ENCODE measurements at places on chromosomes 7 and 10.

GRCh38 chr7:82980130-82980788 lies 182.4 kb downstream of the PCLO start:
- DNase-seq: no peak

DNA sequence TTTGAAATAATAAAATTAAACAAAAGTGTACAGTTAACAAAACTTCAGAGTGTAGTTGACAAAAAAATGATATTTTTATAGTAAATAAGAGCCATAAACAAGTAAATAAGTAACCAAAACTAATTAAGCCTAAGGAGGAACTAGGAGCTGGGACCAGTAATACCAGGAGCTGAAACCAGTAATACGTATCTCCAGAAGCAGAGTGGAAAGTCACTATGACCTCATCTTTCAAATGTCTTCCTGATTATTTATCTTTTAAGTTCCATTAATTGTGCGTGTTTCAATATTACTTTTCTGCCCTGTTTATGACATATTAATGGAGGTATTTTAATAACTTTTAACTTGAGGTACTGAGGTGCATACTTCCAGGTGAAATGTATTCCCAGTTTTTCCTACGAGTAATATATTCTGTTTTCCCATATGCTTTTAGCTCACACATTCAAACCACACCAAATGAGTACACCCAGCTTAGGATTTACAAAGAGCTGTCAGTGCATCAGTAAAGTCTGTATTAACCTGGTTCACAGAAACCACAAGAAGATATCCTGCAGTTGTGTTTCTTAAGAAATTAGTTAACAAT lies 283.7 kb upstream of the HGF start:
- no peak for DNase-seq

DNA sequence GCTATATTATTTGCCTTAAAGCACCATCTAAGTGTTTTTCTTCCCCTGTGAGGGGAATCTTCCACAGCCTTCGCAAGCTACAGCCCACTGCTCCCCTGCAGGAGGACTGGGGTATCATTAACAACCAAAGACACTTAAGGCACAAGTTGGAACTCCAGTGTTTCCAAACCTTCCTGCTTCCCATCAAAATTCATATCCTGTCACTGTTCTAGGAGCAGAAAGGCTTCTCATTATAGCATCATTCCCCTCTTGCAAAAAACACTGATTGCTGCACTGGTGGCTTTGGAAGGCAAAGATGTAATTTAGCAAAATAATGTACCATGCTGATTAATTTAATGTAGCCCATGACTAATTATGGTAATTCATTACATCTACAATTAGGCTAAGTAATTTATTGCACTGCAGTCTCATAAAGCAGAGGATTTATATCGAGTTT lies 207.2 kb downstream of the SKAP2 start:
- no peak for DNase-seq

GRCh38 chr10:70778267-70778924 lies 6.8 kb downstream of the TBATA start:
- no peak for DNase-seq

GRCh38 chr10:69965086-69965485 lies 87.6 kb upstream of the MACROH2A2 start:
- no peak for DNase-seq

DNA sequence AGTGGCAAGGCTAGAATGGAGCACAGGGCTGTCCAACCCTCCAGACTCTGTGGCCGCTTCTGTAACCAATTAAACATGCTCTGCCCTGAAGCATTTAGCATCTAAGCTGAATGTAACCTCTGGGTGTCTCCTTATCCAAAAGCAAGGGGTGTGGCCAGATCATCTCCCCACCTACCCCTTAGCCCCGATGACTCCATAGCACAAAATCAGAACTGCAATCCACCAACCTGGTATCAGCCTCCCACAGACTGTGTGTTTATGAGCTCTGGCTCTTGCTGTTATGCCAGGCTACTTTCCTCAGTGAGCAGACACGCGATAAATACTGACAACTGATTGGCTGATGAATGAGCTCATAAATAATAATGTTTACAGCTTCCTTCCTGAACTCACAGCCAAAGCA lies 3.2 kb downstream of the FRMD4A start:
- no peak for DNase-seq

GRCh38 chr10:482051-482501 lies 207.4 kb downstream of the DIP2C start:
- no peak for DNase-seq

GRCh38 chr7:43083106-43083505 lies 29.3 kb upstream of the HECW1 start:
- no peak for DNase-seq

DNA sequence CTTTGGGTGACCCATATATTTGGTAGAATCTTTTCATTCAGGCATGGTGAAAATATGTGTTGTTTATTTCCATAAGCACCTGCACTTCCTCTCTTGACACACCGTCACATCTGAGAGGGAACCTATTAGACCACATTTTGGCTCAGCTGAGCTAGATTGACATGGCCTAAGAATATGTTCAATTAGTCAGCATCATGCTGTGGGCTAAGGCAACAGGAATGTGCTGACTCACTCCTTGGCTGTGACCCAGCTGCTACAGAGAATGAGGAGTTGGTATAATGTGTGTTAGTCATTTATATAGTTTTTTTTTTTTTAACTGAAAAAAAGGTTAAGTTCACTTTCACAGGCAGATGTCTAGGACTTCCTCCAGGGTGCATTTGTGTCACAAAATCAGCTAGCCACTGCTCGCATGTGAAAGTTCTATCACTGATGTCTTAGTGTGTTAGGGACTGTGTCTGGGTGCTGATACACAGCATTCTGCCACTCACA lies 180.6 kb downstream of the SEMA3E start:
- DNase-seq: peak; percentile 11

GRCh38 chr7:43110791-43111535 lies 1.5 kb upstream of the HECW1 start:
- DNase-seq: no peak

- no peak for DNase-seq
Observed at GRCh38 chr10:35924759-35925158, 282.7 kb upstream of the FZD8 start.

DNA sequence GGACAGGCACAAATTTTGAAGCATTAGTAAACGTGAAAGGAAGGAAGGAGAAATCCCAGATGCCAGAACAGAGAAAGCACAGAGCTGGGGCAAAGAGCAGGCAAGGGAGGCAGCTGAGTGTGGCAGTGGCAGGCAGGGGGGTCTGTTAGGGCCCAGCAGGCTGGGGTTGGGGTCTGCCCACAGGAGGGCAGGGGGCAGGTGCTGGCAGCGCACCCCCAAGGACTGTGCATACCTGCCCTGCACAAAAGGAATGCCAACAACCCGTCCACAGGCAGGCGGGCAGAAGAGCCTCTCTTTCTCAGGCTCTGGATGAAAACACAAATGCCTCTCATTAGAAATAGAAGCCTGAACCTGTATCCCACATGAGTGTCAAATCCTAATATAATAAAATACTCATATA lies 552.3 kb downstream of the PTPRN2 start:
- no peak for DNase-seq

- DNase-seq: no peak
Observed at GRCh38 chr10:112711366-112711765, 238.7 kb upstream of the TCF7L2 start.

- DNase-seq: no peak
Observed at GRCh38 chr7:151023232-151023631, 1.1 kb downstream of the ATG9B start.

DNA sequence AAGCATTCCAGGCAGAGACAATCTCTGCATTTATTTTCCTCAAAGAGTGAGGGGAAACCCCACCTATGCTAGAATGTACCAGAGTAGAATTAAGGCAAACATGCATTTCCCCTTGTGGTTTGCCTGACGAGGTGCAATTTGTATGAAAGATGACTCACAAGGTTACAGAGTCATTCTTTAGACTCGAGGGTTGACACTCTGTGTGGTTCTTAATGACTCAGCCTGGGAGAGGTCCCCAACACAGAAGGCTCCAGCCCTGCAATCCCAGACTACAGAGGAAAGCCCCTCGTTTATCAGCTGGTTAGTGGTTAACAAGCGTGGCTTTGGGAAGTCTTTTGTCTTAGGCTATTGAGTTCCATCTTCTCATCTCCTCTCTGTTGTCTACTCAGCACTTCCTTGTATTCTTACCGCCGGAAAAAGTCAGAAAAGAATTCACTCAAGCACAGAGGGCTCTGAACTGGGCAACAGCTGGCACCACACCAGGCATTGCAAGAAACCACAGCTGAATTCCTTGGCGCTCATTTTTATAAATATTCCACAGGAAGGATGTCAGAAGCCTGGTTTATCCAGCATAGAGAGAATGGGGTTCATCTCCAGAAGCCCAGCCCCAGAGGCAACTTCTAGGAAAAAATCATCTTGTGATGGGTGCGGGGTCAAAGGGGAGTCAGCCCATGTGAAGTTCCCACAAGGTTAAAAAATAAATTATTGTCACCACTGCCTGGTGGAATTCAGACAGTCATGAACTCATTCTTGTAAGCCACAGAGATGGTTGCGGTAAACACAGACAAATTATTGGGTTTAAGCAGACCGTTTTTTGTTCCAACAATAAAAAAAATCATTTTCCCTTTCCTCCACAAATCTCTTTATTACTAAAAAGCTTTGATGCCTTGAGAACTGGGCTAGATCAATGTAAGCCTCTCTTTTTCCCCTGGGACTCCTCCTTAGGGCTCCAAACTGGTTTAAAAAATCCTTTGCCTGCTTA lies 24.5 kb upstream of the SVIL start:
- DNase-seq: no peak

DNA sequence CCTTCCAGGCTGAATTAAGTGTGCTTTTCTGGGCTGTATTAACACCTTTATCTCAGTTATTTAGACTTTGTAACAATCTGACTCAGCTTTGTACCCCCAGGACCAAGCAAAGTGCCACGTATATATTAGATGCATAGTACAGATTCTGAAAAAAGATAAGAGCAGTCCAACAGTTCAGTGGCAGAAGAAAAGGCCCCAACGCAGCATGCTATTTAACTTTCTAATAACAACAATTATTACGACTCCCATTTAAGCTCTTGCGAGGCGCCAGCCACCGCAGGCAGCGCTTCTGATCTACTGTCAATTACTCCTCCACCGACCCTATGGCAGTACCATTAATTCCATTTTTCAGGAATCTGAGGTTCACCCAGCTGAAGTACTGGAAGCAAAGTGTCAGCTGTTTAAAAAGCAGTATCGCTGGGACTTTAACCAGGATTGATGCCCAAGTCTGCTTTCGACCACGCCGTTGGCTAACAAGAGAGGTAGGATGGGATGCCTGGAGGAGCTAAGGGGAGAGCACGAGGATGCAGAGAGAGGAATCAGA lies 638 bp downstream of the LIPA start:
- DNase-seq: no peak

DNA sequence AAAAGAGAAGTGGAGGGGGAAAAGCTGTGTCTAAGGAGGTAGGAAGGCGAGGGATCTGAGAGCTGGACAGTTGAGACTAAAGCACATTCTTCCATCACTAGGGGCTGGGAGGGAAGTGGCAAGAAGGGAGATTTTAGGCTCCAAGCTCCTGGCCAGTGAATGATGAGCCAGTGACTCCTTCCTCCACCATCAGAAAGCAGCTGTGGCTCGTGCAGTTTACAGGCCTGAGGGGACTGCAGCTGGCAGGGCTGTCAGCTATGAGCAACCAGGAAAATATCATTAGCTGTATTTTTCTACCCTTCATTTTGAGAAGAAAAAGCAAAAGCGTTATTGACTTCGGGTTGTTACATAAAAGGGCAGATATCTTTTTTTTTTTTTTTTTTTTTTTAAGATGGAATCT lies 60.7 kb downstream of the GPAM start:
- no peak for DNase-seq

DNA sequence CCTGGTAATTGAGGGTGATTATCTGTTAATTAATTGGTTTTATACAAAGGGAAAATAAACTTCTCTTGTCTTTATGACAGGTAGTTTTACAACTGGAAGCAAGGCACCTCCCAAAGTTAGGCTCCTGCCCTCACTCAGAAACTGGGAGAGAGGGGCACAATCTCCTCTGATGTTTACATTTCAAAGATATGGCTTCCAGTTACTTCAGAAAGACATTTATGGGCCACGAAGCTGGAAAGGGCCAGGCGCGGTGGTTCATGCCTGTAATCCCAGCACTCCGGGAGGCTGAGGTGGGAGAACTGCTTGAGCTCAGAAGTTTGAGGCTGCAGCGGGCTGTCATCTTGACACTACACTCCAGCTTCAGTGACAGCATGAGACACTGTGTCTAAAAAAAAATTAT lies 115.6 kb upstream of the KMT2E start:
- DNase-seq: no peak

DNA sequence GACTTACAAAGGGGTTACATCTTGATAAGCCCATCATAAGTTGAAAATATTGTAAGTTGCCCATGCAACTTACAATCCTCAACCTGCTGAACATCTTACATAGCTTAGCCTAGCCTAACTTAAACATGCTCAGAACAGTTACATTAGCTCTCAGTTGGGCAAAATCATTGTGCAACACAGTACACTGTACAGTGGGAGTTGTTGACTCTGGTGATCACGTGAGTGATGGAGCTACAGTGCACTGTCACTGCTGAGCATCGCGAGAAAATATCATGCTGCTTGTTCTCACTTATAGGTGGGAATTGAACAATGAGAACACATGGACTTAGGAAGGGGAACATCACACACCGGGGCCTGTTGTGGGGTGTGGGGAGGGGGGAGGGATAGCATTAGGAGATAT lies 214.9 kb upstream of the ZMIZ1 start:
- no peak for DNase-seq

DNA sequence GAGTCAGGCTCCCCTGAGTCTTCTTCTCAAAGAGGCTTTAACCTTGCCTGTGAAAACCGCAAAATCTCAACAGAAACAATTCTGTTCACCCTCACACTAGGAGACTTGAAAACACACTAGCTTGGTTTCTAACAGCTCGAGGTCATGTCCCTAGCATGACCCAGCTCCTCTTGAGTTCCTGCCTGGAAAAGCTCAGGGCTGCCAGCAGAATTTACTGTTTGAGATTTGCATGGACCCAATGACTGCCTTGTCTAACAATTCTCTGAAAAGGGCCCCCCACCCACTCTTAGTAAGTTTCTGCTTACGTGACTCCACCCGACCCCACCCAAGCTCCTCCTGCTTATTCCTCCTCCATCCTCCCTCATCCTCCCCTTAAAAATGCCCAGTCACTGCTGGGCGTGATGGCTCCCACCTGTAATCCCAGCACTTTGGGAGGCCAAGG lies 85.1 kb upstream of the KMT2C start:
- no peak for DNase-seq

DNA sequence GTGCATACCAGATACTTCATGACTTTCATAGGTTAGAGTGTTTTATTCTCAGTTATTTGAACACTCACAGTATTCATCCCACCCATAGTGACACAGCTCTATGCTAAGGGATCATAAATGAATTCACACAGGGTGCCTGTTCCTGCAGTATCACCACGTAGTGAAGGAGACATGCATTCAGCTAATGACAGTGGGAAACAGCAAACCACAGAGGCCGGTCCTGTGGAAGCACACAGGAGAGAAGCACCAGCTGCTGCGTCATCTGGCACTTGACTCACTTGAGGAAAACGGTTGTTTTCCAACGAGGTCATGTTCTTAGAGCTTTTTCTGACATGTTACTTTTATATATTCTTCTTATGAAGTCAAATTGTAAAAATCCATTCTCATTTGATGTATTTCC lies 73.0 kb downstream of the UBE3C start:
- no peak for DNase-seq

All from CMK (cell line).